ENCODE measurements at places on chromosomes 4 and X.

DNA sequence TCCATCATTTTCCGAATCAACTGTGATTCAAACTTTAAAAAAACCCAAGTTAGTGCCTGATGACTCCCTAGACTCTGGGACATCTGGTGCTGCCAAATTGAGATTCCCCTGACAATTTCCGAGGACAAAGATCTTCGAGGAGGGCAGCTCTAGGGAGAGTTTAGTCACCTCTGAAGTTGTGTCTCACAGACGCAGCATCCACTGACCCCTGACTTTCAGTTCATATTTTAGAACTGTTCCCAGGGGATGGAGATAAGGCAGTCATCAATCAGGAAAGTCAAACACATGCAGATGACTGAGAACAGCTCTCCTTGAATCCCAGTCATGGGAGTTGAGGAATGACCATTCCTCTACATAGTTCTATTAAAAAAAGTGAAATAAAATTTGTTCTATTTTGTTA, 643.9 kb downstream of the TRIML1 start:
- DNase-seq = no peak

DNA sequence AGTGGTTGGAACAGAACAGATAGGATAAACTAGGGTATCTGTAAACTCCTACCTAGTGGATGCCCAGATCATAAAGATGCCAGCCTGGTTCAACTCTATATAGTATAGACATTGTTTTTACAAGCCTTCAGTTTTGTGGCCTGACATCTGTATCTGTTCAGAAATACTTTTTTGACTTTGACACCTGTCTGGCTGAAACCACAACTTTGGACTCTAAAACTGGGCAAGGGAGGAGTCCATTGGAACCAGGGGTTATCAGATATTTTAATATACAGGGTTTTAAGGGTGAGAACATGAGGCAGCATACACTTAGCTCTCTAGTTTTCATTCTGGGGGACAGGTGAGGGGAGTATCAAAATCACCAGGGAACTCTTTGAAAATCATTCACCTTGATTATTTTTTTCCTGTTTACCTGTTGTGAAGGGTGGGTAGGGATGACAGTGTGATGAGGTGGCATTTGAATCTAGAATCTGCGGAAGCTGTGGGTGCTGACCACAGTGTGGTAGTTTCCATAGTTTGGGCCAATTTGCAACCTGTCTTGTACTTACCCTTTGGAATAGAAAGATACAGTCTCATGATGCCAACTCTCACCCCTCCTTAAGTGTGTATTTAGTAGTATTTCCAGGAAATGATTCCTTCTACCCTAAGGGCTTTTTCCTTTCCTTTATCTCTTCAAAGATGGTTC, 20.6 kb downstream of the GAB1 start:
- no peak for DNase-seq

GRCh38 chrX:134671294-134671693, 13.0 kb upstream of the PLAC1 start:
- no peak for DNase-seq

- DNase-seq = no peak
Measured at GRCh38 chr4:14880805-14881204, 121.5 kb upstream of the CPEB2 start.

DNA sequence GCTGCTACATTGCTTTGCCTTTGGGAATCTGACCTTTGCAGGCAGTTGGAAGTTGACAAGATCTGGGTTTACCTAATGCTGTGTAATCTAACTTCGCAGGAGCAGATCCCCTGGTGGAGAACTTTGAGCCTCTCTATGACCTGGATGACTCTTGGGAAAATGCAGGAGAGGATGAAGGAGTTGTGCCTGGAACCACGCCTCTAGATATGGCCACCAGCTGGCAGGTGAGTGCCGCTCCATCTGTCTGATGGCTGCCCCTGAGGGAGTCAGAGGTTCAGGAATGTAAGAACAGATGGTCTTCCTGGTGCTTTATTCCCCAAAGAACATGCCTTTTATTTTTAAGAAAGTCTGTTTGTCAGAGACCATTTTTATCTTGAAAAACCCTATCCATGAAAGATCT, 109.3 kb downstream of the NFKB1 start:
- no peak for DNase-seq

GRCh38 chr4:71609167-71609566, 174.7 kb downstream of the GC start:
- no peak for DNase-seq

- no peak for DNase-seq
Measured at GRCh38 chrX:40012039-40012867, 85.5 kb downstream of the BCOR start.

DNA sequence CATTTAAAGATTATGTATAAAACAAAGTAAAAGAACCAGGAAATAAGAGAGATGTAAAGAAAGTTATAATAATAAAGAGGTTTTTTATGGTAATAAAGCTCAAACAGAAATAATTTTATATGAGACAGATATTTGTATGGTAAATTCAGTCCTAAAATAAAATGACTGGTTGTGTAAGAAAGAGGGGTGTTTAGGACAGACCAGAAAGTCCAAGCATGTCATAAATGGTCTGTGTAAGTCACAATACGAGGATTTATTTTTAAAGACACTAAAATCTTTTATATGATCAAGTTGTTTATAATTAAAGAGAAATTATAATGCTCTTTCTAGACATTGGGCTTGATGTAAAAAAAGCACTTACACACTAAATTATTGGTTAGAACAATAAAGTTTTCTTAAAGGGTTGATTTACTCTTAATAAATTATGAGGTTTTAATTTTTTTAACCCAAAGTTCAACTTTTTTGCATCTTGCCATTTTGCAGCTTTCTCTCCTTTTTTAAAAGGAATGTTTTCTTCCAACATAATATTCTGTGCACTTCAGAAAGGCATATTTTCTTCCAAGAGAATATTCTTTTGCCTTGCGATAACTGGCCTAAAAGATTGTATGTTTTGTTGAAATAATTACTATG, 61.9 kb upstream of the TCEAL2 start:
- DNase-seq = no peak

GRCh38 chr4:157885811-157886210, 287.0 kb downstream of the GASK1B start:
- DNase-seq = no peak

DNA sequence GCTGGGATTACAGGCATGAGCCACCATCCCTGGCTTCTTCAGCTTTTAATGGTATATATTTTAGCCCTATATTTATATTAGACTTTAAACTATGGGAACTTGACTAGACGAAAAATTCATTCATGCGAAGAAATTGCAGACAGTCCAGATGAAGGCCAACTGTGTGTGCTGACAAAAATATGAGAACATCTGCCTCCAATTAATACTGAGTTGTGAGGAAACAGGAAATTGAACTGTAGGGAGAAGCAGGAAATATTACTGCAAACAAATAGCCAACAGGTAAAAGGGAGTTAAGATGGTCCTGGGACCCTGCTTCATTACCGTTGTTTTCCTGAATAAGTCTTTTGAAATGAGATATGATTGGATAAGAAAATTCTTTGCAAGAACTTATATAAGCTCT, 26.3 kb downstream of the MGARP start:
- DNase-seq = no peak
